ENCODE measurements at places on chromosomes 3 and 15.

- no peak for DNase-seq
Measured at GRCh38 chr15:45884289-45884688, 249.5 kb downstream of the SQOR start.

GRCh38 chr15:51126842-51127241 lies 32.1 kb upstream of the TNFAIP8L3 start:
- no peak for DNase-seq

- DNase-seq = no peak
Measured at GRCh38 chr15:98000249-98001203, 40.0 kb downstream of the ARRDC4 start.

GRCh38 chr15:39918688-39919385 lies 1.2 kb downstream of the GPR176 start:
- no peak for DNase-seq

- DNase-seq = no peak
Measured at GRCh38 chr15:70882361-70882760, 9.9 kb downstream of the THAP10 start.

DNA sequence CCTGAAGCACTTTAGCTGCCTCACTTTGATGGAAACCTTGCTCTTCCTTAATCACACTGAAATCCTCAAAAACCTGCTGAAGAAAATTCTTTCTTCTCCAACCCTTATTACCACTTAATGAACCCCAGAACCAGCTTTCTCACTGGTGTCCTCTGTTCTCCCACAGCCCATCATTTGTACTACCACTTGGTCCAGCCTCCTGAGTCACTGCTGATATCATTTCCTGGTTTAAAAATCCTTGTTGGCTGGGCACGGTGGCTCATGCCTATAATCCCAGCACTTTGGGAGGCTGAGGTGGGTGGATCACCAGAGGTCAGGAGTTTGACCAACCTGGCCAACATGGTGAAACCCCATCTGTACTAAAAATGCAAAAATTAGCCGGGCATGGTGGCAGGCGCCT lies 418.6 kb upstream of the KCNMB2 start:
- DNase-seq = no peak

GRCh38 chr3:54696313-54696712 lies 231.5 kb downstream of the LRTM1 start:
- no peak for DNase-seq

DNA sequence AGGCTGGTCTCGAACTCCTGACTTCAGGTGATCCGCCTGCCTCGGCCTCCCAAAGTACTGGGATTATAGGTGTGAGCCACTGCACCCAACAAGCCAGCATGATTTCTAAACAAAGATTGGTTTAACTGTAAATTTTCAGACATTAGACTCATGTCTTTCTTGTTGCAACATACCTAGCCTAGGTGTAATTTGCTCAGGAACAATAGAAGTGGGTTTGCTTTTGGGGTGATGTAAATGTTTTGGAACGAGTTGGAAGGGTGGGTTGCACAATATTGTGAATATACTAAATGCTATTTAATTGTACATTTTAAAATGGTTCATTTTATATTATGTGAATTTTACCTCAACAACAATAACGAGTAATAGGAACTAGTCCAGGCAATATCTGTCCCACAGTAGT lies 7.1 kb downstream of the CCR4 start:
- no peak for DNase-seq

- no peak for DNase-seq
Measured at GRCh38 chr15:41872166-41872747, 21.6 kb downstream of the SPTBN5 start.

DNA sequence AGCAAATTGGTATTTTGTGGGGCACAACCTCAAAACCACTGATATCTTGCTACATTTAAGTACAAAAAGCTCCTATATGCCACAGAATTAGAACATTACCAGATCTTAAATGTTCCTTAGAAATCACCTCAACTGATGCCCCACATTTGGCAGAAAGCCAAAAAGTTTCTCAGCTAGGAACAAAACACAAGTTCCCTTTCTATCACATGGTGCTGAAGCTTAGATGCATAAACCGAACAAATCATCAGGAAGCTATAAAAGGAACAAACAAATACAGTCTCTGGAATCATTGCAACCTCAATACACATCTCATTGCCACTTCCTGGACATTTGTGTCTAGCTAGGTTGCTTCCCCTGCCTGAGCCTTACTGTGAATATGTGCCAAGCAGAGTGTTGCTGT lies 492.6 kb downstream of the LPP start:
- no peak for DNase-seq

DNA sequence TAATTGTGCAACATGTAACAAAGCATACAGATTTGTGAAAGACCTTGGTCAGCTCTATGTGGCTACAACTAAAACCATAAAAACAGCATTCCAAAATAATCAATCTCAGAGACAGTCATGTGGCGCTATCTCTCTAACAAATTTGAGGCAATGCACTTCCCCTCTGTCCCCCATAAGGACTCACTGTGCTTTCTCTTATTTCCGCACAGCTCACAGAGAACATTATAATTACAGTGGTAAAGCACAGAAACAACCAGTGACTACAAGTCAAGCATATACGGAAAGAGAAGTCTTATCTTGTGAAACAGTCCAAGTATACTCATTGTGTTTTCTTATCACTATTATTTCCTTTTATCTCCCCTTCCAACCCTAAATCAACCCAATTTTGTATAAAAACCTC lies 64.3 kb downstream of the RYK start:
- DNase-seq = no peak

GRCh38 chr3:122660297-122660974 lies 20.2 kb upstream of the PARP14 start:
- DNase-seq = no peak
